ENCODE measurements at places on chromosomes 12 and 14. TPM values are rescaled to one million over a fixed set of nuclear protein-coding genes. Genes with fewer than 3 reads are reported as not detected.

DNA sequence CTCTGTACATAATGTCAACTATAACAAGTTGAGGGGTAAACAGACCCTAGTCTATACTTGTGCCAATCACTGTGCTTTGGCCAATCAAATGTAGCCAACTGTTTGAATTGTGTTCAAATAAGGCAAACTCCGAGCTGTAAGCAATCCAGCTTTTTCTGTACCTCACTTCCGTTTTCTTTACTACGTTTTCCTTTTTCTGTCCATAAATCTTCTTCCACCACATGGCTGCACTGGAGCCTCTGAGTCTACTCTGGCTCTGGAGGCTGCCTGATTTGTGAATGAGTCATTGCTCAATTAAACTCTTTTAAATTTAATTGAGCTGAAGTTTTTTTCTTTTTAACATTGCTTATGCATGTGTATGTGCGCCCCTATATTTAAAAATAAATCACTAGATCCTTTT lies 29.7 kb downstream of the CLEC1A start:
- no peak for DNase-seq

- peak; percentile 52 for DNase-seq
These were observed 169.2 kb downstream of the PIK3C2G start for GRCh38 chr12:18430425-18431048.

DNA sequence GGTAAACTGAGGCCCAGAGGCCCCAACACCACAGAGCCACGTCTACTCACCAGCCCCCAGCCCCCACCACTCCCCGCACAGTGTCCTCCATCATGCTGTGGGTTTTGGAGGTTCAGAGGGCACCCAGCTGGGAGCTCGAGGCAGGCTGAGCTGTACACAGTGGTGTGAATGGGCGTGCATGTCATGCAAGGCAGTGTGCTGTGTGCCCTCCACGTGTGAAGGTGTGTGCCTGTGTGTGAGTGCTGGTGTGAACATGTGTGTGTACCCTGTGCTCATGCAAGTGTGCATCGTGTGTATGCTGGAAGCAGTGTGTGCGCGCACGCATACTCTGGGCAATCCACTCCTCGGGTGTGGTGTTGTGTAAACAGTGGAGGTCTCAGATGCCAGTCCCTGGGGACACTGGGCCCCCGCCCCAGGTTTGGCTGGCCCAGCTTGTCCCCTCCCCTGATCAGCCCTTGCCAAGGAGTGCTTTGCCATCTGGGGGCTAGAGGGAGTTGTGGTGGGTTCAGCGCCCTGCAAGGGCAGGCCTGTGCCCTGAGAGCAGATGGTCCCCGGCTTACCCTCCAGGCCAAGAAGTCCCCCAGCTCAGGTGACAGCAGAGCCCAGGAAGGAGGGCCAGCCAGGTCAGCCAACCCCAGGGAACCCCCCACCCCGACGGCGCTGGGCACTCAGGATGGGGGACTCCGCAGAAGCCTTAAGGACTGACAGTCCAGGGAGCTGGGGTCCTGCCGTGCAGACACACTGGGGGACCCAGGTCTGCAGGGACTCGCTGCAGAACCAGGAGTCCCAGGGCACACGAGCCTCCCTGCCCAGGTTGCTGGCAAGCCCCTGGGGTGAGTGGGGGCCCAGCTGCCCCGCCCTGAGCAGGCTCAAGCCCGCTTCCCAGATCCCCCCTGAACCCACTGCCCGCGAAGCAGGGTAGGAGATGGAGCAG lies 23.8 kb upstream of the GPR132 start:
- DNase-seq, result no peak

DNA sequence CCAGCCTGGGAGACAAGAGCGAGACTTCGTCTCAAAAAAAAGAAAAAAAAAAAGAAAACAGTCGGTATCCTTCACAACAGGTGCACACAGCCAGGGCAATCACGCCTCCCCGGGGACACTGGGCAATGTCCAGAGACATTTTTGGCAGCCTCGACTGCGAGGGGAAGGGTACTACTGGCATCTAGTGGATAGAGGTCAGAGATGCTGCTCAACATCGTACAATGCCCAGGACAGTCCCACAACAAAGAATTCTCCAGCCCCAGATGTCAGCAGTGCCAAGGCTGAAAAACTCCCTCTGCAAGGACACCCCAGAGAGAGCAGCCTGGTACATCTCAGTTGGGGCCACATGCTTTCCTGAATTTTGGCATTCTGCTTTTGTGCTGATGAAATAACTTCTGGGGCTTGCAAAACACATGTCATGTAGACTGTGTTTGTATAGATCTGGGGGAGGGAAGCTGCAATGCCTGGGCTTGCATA lies 21.5 kb downstream of the ALDH2 start:
- DNase-seq, result peak; percentile 51

DNA sequence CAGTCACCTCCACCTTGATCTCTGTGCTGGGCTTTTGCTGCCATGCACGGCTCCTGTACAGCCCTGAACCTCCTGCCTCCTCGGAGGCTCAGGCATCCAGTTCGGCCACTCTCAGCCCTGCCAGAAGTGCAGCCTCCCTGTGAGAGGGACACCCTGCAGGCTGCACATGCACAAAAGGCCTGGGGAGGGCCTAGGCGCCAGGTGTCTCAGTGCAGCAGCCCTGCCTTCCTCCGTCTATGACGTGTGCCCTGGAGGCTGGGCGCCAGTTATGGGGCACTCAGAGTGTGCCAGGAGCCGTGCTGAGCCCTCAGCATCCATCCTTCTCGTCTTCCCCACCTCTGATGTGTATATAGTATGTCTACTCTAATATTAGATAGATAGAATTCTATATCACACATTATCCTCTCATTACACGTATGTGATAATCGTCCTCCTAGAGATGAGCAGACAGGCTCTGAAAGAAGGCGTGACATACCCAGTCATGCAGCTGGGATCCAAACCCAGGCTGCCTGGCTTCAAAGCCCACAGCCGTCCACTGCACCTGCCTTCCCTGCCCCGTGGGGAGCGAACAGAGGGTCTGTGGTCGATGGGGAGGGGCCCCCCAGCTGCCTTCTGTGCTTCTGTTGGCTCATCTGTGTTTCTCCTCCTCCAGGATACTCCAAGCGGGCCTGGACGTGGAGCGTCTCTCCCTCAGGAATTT lies 101.1 kb downstream of the B4GALNT3 start:
- DNase-seq, result no peak

GRCh38 chr14:70188659-70189455 lies at the start of gene SLC8A3:
SLC8A3 (minus strand) TSS chr14:70188951; CDS start chr14:70168422, 20,529 bp downstream.
- DNase-seq, result peak; percentile 49

GRCh38 chr12:96194971-96195844 lies 1.0 kb downstream of the ELK3 start:
- peak; percentile 73 for DNase-seq

DNA sequence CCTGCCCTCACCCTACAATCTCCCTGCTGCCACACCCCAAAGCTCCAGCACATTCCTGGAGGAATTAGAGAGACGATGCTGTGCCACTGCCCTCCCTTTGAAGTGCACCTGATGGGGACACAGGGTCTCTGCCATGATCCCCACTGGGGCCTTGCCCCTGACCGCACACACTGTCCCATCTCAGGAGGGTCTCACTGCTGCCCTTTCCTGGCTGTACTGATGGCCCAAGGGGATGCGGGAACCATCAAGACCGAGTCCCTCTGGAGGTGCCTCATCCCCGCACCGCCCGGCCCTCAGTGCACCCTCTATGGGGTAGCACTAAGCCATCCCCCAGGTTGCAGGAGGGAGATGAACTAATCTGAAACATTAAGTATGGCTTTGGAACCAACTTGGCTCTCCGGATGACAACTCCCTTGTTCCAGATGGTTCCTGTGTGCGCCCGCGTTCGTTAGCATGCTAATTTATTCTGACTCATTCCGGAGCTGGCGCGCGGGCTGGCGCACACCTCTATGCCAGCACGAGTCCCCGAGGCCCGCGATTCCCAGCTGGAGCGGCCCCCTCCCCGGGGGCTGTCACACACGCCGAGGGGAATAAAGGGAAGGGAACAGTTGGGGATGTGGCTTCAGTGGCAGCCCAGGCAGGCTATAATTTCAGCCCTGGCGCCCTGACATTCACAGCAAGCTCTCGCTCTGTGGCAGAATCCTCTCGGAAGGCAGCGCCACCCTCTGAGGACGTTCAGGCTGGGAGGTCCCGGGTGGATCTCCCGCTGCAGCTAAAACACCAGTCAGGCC lies 34.2 kb upstream of the C14orf180 start:
- no peak for DNase-seq

- no peak for DNase-seq
These were observed 1.6 kb upstream of the RTL1 start for GRCh38 chr14:100905166-100905565.

GRCh38 chr14:72404106-72404774 lies 472.0 kb downstream of the RGS6 start:
- DNase-seq, result no peak

GRCh38 chr14:105867961-105868599 lies 341.7 kb downstream of the TMEM121 start:
- no peak for DNase-seq

- DNase-seq, result no peak
These were observed 57.4 kb downstream of the FBXO33 start for GRCh38 chr14:39374851-39375250.

- no peak for DNase-seq
These were observed 183.3 kb downstream of the CCDC59 start for GRCh38 chr12:82174936-82175335.

DNA sequence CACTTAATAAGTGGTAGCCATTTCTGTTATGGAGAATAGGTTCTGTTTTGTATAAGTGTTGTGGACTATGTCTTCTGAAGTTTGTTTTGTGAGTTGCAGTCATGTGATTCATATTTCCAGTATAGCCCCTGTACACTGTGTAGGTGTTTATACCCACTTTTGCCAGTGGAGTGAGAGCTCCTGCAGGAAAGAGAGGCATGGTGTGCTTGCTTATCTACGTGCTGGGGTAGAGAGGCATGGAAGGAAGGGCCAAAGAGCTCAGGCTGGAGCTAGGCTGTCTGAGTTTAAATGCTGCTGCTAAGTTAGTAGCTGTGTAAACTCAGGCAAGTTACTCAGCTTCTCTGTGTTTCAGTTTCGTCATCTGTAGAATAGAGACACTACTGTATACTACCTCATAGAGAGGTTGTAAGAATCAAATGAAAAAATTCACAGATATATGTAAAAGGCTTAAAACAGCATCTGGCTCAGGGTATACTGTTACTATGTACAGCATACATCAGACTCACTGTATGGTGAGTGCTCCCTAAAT lies 88.2 kb upstream of the SLC38A2 start:
- no peak for DNase-seq

- DNase-seq, result peak; percentile 26
These were observed 404.4 kb downstream of the SLC6A15 start for GRCh38 chr12:84507956-84508850.

DNA sequence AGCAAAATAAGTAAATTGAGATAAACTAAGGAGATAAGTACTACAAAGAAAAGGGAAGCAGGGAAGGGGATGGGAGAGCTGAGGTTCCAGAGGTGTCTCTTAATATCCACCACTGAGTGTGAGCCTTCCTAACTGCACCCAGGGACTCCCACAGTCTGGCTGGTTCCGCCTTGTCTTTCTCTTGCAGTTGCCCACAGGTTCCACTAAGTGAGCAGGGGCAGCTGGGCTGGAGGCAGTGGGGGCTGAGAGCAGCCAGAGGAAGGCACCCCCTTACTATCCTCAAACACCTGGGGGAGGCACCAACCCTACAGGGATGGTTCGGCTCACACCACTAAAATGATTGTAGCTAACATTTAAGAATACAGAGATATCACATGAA lies 214.9 kb downstream of the SLC41A2 start:
- no peak for DNase-seq

- DNase-seq, result no peak
These were observed 130.8 kb upstream of the CNTN1 start for GRCh38 chr12:40561395-40561966.

DNA sequence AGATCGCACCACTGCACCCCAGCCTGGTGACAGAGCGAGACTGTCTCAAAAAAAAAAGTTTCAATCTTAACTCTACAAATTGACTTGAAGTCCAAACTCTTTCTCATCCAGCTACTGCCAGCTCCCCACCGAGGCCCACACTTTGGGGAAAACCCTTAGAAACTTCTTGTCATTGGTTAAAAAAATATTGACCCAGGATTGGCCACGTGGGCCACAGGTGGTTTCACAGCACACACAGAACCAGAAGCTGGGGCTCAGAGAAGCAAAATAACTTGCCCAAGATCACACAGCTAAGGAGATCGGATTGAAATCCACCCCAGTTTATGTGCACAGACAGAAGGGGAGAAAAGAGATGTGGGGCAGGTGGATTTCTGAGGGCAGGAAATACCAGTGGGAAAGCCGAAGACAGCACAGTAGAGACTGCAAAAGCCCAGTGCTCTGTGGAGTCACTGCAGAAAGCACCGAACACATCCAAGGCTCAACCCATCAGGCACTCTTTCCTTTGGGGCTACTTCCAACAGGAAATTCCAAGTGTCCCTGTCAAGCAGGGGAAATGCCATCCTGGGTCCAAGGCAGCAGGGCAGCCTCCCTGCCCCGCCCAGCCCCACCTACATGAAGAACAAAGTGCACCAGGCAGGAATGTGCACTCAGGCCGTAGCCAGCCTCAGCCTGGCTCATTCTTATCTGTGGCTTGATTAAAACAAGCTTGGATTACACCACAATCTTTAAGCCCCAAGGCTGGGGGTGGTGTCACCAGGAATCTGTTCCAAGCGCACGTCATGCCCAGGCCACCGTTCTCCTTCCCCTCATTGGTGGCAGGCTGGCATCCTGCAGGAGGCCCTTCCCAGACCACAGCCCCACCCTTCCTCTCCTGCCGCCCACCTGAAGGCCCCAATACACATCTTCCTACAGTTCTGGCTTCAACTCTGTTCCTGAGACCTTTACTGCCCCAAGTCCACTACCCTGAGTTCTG lies 72.5 kb downstream of the ITPK1 start:
- DNase-seq, result peak; percentile 88

GRCh38 chr12:92900941-92901340 lies 28.2 kb downstream of the EEA1 start:
- no peak for DNase-seq

- no peak for DNase-seq
These were observed 19.4 kb upstream of the PLEKHH1 start for GRCh38 chr14:67513631-67514108.

- peak; percentile 56 for DNase-seq
These were observed 508 bp upstream of the KCNH5 start for GRCh38 chr14:63045612-63046320.

- no peak for DNase-seq
These were observed at the start of gene CLEC12A for GRCh38 chr12:9971181-9971580. CLEC12A (plus strand) TSS chr12:9971409; CDS start chr12:9971597, 188 bp downstream.

The CCDC197 gene
- 0.44 TPM for total RNA-seq

The CLEC4E gene
- 4.5 TPM for total RNA-seq

The AGAP2 gene
- 0.91 TPM for total RNA-seq

The PZP gene
- total RNA-seq, result 0.47 TPM

The KRT6A gene
- not detected for total RNA-seq

The ALDH2 gene
- total RNA-seq, result 337 TPM

The KRT77 gene
- total RNA-seq, result not detected

The OR4K14 gene
- not detected for total RNA-seq

The CAPS2 gene
- total RNA-seq, result 18.2 TPM

The RHNO1 gene
- 11.0 TPM for total RNA-seq

The FAM161B gene
- total RNA-seq, result 3.3 TPM

The PPM1H gene
- total RNA-seq, result 4.4 TPM

The CLEC1B gene
- total RNA-seq, result not detected

The KRT83 gene
- not detected for total RNA-seq

The WNT1 gene
- not detected for total RNA-seq

The LUM gene
- total RNA-seq, result 261 TPM

The B4GALNT3 gene
- total RNA-seq, result 22.7 TPM

Data from right cardiac atrium (tissue), 5 donors.